Occipital lobe (tissue), 3 donors: ENCODE measurements at places on chromosomes 1 and 21.

DNA sequence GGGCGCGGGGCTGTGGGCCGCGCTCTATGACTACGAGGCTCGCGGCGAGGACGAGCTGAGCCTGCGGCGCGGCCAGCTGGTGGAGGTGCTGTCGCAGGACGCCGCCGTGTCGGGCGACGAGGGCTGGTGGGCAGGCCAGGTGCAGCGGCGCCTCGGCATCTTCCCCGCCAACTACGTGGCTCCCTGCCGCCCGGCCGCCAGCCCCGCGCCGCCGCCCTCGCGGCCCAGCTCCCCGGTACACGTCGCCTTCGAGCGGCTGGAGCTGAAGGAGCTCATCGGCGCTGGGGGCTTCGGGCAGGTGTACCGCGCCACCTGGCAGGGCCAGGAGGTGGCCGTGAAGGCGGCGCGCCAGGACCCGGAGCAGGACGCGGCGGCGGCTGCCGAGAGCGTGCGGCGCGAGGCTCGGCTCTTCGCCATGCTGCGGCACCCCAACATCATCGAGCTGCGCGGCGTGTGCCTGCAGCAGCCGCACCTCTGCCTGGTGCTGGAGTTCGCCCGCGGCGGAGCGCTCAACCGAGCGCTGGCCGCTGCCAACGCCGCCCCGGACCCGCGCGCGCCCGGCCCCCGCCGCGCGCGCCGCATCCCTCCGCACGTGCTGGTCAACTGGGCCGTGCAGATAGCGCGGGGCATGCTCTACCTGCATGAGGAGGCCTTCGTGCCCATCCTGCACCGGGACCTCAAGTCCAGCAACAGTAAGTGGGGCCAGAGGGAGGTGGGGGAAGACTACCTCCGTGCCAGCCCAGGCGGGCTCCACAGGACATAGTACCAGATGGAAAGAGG, 808 bp downstream of the MAP3K21 start:
- no peak for DNase-seq

GRCh38 chr1:212555426-212555825, 53.1 kb upstream of the ATF3 start:
- no peak for DNase-seq

DNA sequence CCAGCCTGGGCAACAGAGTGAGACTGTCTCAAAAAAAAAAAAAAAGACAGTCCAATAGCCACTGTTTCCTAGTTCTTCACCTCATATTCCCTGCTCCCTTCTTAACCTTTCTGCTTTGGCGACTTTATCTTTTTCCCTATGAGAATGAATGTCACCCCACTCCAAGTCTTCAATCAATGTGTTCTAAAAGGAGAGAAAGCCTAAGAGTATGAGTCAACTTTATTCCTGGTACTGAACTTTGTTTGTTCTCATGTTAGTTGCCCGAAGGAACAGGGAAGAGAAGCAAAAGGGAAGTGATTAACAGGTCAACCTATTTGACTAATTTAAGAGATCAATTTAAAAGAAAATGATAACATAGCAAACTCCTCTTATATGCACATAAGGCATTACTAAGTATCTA, 39.9 kb upstream of the SLC16A1 start:
- no peak for DNase-seq

DNA sequence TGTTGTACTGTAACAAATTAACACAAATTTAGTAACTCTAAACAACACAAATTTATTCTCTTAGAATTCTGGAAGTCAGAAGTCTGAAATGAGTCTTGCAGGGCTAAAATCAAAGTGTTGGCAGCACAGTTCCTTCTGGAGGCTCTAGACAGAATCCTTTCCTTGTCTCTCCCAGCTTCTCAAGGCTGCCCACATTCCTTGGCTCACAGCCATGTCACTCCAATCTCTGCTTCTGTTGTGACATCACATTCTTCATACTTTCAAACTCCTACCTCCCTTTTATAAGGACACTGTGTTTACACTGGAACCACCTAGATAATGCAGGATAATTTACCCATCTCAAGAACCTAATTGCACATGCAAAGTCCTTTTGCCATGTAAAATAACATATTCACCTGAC, 225.0 kb upstream of the PRMT6 start:
- DNase-seq, result no peak

DNA sequence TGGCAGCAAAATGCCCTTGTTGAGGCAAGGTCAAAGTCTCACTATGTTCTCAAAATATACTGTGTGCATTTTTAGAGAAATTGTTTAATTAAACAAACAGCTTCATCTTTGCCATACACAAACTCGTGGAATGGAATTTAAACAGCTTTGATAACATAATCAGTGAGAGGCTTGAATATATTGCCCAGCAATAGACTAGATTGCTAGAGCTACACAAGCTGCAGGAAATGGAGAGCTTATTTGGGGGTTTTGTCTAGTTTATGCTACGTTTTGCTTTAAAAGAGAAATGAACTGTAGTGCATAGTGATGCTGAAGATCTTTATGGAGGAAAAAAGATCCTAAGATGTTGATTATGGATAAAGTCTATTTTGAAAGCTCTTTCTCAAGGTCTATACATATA, 166.8 kb upstream of the HMCN1 start:
- DNase-seq, result no peak

DNA sequence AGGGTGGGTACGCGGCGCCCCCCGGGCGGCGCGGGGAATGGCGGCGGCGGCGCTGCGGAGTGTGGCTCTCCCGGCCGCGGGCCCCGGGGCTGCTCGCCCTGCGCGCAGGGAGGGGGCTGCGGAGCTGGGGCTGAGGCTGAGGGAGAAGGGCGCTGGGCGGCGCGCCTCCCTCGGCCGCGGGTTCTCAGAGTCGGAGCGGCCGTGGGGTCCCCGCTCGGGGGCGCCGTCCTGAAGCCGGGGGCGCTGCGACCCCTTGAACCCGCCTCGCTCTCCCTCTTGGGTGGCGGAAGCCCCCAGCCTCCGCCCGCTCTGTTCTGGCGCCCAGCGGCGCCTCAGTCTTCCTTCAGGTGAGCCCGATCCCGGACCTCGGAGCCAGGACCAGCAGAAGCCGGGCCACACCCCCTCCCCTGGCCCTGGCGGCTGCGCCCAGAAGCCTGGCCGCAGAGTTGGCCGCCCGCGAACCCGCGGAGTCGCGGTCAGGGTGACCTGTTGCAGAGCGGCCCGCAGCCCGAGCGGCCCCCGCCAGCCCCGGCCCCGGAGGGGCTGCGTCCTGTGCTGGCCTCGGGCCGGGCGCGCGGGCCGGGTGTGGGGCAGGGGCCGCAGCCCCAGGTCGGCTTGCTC, 532 bp downstream of the RALGPS2 start:
- no peak for DNase-seq

DNA sequence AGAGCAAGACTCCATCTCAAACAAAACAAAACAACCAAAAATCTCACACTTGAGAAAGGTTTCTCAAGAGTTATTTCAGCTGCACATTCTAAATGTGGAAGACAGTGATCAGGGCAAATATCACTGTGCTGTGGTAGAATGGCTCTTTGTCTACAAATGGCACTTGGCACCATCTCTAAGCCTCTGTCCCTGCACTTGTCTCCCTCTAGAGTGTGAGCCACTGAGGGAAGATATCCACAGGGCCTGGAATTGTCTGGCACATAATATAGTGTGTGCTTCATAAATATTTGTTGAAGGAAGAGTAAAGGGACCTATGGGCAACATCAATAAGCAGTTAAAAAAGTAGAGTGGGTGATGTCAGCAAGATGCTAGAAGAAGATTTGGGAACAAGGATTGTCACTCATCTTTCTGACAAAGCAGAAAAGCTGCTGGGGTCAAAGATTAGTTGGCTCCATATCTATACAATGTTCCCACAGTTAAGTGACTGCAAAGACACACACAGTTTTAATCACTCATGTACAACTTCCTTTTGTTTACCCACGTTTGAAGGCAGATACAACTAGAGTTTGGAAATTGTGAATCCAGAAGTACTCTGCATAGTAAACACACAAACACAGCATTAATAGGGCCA, 19.1 kb downstream of the CD101 start:
- DNase-seq, result no peak

DNA sequence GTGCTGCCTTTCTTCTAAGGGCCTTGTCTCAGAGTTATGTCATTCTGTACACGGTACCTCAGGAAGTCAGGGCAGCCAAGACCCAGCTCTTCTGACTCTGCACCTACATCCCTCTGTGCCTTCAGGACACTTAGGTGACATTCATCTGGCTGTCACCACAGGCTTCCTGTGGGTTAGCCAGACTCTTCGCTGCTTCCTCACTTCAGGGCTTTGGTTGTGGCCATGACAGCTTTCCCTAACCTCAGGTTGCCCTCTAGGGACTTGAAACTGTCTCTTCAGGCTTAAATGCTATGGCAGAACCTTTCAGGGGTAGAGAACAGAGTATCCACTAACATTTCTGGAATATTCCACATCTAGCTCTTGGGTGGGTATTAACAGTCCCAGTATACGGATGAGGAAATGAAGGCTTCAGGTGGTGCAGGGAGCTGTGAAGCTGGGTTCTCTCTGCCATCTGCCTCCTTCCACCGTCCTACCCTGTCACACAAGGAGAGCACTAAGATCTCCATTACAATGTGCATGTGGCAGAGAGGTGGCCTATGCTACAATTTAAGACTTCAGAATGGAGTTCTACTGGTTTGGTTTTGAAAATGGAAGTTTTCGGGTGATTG, 9.9 kb downstream of the TSSK3 start:
- DNase-seq, result no peak

DNA sequence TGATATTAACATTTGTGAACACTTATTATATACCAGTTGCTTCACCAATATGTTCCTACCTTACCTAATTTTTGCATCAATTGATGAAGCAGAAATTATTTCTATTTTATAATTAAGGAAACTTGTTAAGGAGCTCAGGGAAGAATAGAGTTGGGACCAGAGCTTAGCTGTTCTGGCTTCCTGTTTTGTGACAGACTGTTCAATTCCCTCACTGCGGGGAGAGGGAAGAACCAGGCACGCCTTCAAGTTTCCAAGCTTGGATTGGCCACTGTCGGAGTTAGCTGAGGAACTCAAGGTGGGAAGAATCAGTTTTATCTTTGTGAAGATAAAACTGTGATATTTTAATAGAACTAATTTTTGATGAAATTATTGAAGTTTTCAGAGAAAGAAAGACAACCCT, 142.3 kb upstream of the LMO4 start:
- DNase-seq, result no peak

DNA sequence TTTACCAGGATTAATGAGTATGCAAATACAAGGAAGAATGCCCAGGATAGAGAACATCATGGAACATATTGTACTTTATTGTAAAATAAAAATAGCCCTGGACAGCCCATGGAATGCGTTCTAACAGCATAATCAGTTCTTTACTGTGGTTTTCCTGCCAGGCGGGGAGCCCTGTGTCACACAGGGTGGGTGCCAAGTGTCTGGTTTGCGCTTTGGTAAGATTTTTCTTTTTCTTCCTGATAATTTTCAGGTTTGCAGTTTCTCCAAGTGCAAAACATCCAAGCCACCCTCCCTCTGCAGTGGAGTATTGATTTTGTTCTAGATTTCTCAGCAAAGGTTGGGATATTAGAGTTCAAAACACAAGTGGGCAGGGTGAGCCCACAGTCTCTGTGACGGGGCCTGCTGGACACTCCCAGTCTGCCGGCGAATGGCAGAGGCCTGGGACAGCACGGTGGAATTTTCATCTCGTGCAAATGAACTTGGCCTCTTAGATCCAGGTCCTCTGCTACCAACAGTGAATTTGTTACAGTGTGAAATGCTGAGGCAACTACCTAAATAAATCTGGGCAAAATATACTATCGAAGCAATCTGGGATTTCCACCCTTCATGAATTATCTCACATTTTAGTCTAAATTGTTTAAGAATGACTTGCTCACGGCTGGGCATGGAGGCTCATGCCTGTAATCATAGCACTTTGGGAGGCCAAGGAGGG, 15.6 kb upstream of the KCNJ15 start:
- DNase-seq, result no peak
